ENCODE measurements at places on chromosomes 16 and 17.

DNA sequence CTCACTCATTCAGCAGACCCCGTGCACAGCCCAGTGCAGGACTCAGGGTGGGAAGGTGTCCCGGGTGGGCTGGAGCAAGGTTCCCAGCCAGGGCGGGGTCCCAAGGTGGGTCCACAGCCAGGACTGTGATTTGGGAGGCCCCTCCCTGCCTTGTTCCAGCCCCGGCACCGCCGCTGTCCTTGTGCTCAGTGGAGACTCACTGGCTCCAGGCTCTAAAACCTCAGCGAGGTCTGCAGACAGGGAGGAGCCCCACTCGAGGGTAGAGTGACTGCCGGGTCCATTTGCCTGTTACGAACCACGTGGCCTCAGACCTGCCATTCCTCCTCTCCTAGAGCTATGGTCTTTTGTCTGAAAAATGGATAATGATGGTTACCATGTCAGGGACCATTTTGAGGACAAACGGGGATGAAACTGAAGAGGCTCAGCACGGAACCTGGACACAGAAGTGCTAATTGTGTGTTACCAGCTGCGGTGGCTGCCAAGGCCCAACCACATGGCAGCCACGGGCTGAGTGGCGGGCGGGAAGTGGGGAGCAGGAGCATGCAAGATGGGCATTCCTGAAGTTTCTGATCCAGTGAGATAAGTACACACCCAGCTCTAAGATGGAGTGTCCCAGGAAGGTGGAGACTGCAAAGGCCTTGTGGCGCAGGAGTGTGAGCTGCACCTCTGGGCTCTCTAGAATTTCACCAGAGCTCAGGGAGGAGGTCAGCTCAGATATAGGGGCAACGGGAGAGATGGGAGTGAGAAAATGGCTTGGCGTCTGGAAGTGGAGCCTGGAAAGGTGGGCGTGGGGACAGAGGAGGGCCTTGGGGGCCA lies 317.6 kb downstream of the SEC14L1 start:
- no peak for DNase-seq

- DNase-seq = no peak
Observed at GRCh38 chr16:7709186-7709585, 376.5 kb downstream of the RBFOX1 start.

DNA sequence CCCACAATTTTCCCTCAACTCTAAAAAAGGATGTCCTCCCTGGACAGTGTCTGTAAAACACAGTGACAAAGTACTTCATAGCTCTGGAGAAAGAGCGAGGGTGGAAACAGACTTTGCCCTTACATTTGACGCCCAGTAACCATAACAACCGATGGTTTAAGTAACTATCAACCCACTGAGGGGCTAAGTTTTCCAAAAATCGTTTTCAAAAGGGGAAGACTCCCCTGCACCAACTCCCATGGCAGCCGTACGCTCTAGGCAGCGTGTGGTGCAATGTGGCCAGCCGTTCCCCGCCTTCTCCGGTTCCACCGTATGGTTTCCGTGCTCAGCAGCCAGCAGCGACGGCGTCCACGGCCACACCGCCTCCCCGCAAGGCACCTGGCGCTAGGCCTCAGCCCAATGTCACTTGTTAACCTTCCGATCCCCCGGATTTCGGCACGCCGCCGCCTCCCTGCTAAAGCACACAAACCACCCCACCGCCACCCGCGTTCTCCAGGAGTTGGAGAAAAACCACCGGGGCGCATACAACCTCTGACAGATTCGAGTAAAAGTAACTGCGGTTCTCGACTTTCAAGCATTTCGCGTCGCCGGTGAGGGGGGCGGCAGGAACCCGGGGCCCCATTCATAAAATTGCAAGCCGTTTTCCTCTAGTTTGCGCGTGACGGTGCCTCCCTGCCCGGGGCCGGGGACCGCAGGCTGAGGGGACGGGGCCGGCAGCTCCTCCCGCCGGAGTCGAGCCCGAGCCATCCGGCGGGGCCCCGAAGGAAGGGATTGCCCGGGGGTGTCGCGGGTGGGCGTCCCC lies 661 bp downstream of the TEX2 start:
- DNase-seq = peak; percentile 45

GRCh38 chr16:27598931-27599565 lies 49.1 kb downstream of the KATNIP start:
- DNase-seq = no peak
